ENCODE measurements at places on chromosomes 12 and 14. TPM values are rescaled to one million over a fixed set of nuclear protein-coding genes. Genes with fewer than 3 reads are reported as not detected.

- no peak for DNase-seq
These were observed 211.0 kb downstream of the SSPN start for GRCh38 chr12:26406391-26406790.

DNA sequence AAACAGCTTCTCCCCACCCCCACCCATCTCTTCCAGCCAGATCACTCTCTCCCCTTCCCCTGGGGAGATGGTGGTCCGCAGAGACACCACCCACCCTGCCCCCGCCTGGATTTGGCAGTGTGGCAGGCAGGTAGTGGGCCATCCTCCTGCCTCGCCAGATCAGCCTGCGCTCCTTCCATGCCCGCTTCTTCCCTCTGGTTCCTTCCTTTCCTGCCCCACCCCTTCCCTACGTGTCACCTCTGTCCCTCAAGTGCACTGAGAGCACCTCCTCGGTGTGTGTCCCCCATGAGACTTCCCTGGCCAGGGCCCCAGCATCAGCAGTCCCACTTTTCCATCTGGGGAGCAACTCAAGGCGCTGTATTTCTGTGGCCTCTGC, 632 bp downstream of the NYNRIN start:
- no peak for DNase-seq

GRCh38 chr14:96630281-96630680, 128.1 kb downstream of the PAPOLA start:
- DNase-seq, result no peak

DNA sequence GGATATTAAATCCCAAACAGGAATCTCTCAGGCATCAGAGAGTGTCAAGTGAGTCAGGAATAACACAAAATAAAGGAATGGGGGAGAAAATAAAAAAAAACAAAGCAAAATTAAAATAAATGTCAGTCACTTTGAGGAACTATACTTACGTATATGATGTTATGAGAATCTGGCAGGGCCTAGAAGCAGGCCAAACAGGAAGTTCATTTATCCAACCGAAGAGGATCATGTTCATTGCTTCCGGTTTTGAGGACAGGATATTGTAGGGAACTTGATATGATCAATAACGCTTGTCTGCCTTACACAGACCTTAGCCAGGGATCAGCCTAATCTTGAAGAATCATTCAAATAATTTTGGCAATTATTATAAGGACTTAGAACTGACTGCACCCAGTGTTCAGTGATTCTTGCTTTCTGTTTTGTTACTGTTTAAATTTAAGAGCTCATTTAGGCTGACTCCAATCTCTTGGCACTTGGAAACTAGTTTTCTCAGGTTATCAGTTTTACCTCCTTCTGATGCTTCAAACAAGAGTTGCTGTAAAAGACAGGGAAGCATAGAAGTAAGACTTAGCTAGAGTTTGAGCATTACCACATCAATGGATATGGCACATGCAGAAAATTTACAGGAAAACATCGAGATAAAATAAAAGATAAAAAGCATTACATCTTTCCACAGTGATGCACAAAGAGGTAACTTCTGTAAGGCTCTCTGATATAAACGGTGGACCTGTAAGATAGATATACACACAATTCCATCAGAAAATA, 53.4 kb downstream of the ZFC3H1 start:
- no peak for DNase-seq

GRCh38 chr14:37844614-37845013, 249.2 kb downstream of the TTC6 start:
- no peak for DNase-seq

DNA sequence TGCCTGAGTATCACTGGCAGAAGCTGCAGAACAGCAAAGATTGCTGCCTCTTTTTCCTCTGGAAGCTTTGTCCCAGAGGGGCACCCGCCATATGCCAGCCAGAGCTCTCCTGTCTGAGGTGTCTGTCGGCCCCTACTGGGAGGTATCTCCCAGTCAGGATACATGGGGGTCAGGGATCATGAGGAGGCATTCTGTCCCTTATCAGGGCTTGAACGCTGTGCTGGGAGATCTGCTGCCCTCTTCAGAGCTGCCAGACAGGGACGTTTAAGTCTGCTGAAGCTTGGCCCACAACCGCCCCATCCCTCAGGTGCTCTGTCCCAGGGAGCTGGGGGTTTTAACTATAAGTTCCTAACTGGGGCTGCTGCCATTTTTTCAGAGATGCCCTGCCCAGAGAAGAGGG, 20.3 kb downstream of the CLEC2B start:
- DNase-seq, result no peak

DNA sequence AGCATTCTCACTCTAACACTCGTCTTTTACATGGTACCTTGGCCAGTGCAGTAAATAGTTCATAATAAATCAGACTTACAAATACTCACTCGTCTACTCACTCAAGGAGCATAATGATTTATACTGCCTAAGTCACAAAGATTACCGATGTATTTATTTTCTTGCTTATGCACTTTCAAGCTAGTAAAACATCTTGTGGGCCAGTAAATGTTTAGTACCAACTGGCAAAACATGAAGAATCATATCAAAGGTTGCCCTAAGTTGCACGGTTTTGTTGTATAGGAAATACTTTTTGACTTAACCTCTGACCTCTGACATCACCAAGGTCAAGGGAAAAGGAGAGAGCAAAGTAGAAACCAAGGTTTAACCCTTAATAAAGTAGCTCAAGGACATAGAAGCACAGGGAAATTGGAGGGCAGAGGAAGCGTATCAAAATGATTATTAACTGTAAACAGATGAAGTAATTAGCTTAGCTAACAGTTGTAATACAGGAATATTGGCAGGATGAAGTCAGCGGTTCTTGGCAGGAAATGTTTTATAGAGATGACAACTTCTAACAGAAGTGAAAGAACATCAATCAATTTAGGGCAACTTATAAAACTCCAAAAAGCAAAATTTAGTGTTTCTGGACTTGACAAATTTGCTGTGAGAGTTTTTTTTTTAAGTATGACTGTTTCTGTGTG, 131.9 kb downstream of the HMGA2 start:
- no peak for DNase-seq

DNA sequence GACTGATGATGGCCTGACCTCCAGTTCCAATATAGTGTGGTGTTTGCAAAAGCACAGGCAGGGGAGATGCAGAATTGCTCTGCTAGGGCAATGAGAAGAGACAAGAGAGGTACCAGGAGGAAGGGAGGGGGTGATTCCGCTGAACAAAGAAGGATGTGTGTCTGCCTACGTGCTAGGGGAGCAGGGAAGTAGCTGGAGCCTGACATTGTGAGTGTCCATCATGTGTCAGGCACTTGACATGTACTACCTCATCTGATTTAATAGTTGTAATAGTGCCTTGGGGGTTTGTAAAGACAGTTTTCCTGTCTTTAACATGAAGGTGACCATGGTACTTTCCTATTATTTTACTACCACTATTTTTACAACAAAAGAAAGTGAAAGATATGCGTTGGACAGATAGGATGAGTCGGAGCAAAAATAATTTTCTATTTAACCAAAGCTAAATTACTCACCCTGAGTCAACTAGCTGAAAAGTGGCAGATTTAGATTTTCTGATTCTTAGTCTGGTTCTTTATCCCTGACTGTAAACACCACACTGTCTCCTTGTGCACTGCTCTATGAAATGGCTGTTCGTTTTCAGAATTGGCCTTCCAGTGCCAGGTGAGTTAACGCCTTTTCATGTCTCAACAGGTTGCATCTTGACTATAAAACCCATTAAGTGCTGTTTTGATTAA, 33.7 kb upstream of the TEAD4 start:
- peak; percentile 69 for DNase-seq

DNA sequence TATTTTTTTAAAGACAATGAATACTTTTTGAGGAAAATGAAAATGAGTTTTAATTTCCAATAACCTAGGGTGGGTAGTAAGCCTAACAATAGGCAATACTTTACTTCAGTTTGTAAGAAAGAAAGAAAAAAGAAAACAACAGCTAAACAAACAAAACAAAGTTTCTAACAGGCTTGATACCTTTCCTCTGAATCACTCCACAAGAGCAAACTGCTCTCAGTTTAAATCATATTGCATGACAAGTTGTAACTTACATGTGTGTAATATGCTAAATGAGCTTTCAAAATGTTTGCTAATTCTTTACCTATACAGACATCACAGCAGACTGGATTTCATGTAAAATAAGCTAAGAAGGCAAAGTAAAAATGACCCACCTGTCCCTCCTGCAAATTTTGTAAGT, 6.7 kb upstream of the LMO3 start:
- peak; percentile 71 for DNase-seq

- DNase-seq, result peak; percentile 38
These were observed 3.3 kb downstream of the PPP1R3E start for GRCh38 chr14:23299211-23299957.

GRCh38 chr12:67152451-67152850, 116.7 kb upstream of the CAND1 start:
- DNase-seq, result no peak

DNA sequence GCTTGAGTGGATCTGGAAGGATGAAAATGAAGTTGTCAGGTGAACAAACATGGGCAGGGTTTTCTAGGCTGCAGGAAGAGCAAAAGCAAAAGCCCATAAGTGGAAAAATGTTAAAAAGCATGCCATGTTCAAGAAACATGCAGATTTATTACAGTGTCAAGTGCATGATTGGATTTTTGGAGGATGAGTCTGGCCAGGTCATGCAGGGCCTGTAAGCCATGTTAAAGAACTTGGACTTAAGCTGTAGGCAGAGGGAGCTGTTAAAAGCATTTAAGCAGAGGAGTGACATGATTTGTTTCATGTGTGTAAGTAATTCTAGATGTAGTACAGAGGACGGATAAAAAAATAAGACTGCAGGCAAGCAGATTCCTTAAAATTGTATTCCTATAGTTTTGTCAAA, 16.3 kb upstream of the SINHCAF start:
- DNase-seq, result no peak

DNA sequence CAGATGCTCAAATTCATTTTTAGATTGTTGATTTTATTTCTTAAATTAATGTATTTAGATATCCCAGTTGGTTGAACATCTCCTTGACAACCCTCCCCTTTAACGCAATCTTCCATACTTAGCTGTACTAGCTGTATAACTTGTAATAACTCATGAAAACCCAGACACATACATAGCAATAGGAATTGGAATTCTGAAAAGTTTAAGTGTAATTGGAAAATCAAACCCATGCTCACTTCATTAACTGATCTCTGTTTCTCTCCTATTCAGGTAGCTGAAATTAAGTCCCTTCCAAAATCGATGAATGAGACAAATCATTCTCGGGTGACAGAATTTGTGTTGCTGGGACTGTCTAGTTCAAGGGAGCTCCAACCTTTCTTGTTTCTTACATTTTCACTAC, at the start of gene OR4K15:
Gene OR4K15, plus strand, starts transcription at position 301 of the 400 bp plus-strand sequence. Its CDS starts 0 bp downstream, at position 301.
- no peak for DNase-seq

DNA sequence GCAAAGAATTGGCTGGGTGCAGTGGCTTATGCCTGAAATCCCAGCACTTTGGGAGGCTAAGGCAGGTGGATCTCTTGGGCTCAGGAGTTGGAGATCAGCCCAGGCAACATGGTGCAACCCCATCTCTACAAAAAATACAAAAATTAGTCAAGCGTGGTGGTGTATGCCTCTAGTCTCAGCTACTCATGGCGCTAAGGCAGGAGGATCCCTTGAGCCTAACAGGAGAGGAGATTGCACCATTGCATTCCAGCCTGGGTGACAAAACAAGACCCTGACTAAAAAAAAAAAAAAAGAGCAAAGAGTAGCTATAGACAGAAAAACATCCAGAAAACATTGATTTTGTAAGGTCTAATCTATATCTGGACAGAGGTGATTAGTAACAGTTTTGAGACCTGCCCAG, 25.0 kb downstream of the KIF21A start:
- no peak for DNase-seq

DNA sequence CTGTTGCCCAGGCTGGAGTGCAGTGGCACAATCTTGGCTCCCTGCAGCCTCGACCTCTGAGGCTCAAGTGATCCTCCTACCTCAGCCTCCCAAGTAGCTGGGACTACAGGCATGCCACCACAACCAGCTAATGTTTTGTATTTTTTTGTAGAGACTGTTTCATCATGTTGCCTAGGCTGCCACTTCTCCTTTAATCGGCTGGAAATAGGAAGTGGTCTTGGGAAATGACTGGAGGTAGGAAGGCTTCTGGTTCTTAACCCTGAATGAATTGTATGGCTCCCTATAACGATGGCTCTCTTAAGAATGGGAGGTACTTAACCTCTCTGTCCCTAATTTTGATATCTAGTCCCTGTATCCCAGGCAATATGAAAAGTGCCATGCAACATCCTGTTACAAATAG, 113.9 kb upstream of the USP15 start:
- DNase-seq, result no peak

- DNase-seq, result peak; percentile 18
These were observed 44.7 kb upstream of the CEP83 start for GRCh38 chr12:94504386-94504785.

- no peak for DNase-seq
These were observed 74.9 kb upstream of the MED13L start for GRCh38 chr12:116352315-116352835.

GRCh38 chr12:53677800-53678148, 1.9 kb upstream of the ATP5MC2 start:
- DNase-seq, result no peak

- DNase-seq, result no peak
These were observed 86.5 kb downstream of the PLBD1 start for GRCh38 chr12:14481201-14481600.

DNA sequence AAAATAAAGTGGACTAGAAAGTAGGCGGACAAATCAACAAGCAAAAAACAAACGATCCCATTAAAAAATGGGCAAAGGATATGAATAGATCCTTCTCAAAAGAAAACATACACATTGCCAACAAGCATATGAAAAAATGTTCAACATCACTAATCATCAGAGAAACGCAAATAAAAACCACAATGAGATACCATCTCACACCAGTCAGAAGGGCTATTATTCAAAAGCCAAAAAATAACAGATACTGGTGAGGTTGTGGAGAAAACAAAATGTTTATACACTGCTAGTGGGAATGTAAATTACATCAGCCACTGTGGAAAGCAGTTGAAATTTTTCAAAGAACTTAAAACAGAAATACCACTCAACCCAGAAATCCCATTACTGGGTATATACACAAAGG, 70.3 kb downstream of the RPS6KA5 start:
- DNase-seq, result no peak

DNA sequence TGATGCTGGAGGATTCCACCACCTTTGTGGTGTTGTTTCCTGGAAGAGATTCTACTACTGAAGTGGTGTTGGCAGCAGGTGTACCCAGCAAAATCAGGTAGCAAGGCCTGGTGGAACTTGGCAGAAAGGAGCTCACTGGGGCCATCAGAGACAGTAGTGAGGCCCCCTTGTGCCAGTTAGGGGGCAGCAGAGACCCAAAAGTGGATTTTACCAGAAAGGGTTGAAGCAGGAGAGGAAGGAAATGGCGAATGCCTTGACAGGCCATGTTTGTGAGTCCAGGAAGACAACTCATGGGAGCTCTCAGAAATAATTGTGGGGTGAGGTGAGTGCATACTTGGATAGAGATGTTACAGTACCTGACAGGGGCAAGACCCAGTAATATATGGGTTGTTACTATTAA, 137.7 kb upstream of the FGD4 start:
- DNase-seq, result no peak

Gene HIF1A
- 122 TPM for total RNA-seq

Gene INHBE
- 0.07 TPM for total RNA-seq

Gene PLBD1
- 2.0 TPM for total RNA-seq

Gene APOLD1
- 0.61 TPM for total RNA-seq

Gene OR6C68
- not detected for total RNA-seq

Gene NEUROD4
- total RNA-seq, result not detected

Gene MIP
- not detected for total RNA-seq

Gene HOXC4
- 2.3 TPM for total RNA-seq

Gene TSPAN9
- 19.2 TPM for total RNA-seq

Gene OR4E2
- total RNA-seq, result not detected

Gene FAM181A
- not detected for total RNA-seq

Gene GLS2
- 0.65 TPM for total RNA-seq

Gene ALKBH1
- 10.3 TPM for total RNA-seq

All from foreskin keratinocyte (primary cell).